ENCODE measurements at places on chromosomes 2 and 18.

GRCh38 chr2:28368357-28368798, 24.3 kb upstream of the FOSL2 start:
- no peak for DNase-seq

GRCh38 chr2:117820444-117820843, 6.0 kb downstream of the DDX18 start:
- DNase-seq, result no peak

GRCh38 chr2:158772306-158773078, 22.6 kb upstream of the DAPL1 start:
- DNase-seq, result no peak

- no peak for DNase-seq
These were observed 785.2 kb upstream of the POU3F3 start for GRCh38 chr2:104068665-104069064.

- no peak for DNase-seq
These were observed 1.2 kb upstream of the TNS1 start for GRCh38 chr2:218003981-218004419.

DNA sequence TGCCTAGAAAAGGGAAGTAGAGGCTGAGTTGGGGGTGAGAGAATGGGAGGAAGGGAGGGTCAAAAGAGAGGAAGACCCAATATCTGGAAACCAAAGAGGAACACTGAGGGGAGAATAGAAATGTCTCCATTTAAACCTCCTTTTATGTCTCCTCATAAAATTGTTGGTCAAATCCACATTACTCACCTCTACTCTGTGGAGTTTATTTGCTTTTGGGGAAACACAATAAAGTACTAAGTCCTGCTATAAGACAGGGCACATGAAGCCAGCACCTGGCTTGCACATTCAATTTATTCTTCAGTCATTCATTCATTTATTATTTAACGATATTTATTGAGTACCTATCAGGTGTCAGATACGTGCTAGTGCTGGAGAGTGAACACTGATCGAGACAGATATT, 60.3 kb upstream of the NFE2L2 start:
- DNase-seq, result no peak

- DNase-seq, result no peak
These were observed 478.0 kb downstream of the PID1 start for GRCh38 chr2:228793116-228793515.

- DNase-seq, result no peak
These were observed 128.5 kb downstream of the MEIS1 start for GRCh38 chr2:66563473-66563872.

GRCh38 chr2:24435391-24436316, 55.4 kb upstream of the NCOA1 start:
- no peak for DNase-seq

GRCh38 chr2:20453087-20453486, 6.2 kb downstream of the RHOB start:
- DNase-seq, result no peak

DNA sequence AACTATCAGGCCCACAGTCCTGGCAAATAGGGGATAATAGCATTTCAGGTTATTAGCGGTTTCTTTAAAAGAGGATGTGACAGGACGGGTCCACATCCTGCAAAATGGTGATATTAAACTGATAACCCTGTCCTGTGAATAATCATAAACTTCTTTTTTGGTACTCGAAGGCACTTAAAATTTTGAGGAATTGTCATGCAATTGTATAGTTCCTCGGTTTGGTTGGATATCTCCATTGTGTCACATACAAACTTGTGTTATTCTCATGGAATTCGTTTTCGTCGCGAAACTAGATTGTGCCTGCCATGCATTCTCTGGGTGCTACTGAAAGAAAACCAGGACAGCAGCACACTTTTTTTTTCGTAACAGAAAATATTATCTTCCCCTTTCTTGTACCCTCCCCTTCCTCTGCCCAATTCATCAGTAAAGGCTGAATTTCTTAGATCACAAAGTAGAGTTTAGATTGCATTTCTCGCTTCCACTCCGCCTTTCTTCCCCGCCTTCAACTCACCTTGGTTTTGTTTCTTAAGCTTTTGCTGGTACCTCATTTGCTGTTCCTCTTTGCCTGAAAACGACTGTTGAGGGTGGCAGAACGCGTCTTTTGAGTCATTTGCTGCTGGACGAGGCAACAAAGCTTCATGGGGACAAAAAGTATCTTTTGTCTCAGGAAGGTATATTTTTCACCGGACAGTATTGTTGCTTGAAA, 1.3 kb downstream of the CERS6 start:
- DNase-seq, result no peak

DNA sequence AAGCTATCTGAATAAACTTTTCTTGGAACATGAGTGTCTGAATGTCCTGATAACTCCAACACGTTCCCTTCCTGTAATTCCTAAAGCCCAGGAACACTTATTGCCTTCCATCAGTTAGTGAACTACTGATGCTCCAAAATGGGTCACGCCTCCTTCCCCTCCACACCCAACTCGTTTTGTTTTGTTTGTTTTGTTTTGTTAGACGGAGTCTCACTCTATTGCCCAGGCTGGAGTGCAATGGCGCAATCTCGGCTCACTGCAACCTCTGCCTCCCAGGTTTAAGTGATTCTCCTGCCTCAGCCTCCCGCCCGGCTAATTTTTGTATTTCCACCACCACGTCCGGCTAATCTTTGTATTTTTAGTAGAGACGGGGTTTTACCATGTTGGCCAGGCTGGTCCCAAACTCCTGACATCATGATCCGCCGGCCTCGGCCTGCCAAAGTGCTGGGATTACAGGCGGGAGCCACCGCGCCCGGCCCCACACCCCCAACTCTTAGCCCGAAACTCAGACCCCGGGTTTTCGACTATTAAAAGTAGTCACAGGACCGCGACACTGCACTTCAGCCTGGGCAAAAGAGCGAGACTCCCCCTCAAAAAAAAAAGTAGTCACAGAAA, 774 bp downstream of the IER3IP1 start:
- no peak for DNase-seq

- DNase-seq, result no peak
These were observed 76.0 kb downstream of the EPC2 start for GRCh38 chr2:148720501-148721001.

DNA sequence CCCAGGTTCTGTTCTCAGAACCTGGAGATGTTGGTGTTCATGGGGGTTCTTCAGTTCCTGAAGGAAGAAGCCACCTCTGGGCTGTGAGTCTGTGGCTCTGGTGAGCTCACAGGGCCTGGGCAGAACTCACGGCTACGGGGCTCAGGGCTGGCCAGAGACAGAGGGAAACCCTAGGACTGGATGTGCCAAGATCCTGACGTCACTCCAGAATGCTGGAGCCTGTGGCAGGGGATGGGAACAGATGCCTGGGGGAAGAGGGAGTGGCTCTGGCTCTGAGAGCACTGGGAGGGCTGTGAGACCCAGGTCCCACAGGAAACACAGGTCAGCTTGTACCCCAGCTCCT, at the start of gene OTOF:
Gene OTOF, minus strand, starts transcription at position 214 of the 343 bp plus-strand sequence.
- DNase-seq, result no peak

DNA sequence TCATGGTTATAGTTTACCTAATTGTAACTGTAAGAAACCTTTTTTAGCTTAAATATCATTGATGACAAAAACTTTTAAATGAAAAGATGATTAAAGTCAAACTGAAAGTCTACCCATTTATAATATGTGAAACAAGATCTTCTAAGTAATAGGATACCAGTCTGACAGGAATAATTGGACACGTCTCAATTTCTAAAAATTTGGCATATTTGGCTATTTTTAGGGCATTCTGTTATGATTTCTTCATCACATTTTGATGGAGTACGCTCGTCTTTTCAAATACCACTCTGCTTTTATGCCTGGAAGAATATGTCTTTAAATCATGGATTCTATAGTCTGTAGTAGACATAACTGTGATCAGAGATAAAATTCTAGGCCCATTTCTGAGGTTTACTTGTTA, 1.3 kb downstream of the R3HDM1 start:
- DNase-seq, result no peak

DNA sequence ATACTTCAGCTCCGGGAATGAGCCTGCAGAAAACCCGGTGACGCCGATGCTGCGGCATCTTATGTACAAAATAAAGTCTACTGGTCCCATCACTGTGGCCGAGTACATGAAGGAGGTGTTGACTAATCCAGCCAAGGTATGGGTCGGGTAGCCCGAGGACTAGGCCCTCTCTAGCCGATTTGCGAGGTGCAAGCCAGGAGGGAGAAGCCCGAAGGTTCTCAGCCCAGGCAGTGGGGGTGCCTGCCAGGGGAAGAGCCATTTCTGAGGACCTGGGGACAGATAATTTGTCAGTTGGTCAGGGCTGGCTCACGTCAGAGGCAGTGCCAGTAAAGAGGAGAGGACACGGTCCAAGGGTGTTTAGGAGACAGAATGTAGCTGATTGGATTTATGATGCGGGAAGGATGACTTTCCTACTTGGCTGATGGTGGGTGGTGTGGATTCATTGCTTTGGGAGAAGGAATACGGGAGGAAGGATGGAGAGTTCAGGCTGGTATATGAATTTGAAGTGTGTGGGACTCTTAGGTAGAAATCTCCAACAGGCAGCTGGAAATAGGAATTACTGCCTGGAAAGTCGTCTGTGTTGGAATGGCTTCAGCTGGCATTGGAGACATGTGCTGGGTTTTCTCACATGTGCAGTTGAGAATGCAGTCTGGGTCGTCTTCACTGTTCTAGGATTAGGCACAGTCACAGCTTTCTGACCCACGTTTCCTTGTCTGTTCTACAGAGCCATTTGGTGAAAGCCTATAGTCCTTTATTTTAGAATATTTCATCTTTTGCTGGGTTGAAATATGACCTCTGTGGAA, 874 bp downstream of the NDUFAF7 start:
- no peak for DNase-seq

- DNase-seq, result no peak
These were observed 80.6 kb downstream of the MYO1B start for GRCh38 chr2:191325651-191326365.

- DNase-seq, result no peak
These were observed 31.8 kb upstream of the IL1R1 start for GRCh38 chr2:102110596-102111334.

DNA sequence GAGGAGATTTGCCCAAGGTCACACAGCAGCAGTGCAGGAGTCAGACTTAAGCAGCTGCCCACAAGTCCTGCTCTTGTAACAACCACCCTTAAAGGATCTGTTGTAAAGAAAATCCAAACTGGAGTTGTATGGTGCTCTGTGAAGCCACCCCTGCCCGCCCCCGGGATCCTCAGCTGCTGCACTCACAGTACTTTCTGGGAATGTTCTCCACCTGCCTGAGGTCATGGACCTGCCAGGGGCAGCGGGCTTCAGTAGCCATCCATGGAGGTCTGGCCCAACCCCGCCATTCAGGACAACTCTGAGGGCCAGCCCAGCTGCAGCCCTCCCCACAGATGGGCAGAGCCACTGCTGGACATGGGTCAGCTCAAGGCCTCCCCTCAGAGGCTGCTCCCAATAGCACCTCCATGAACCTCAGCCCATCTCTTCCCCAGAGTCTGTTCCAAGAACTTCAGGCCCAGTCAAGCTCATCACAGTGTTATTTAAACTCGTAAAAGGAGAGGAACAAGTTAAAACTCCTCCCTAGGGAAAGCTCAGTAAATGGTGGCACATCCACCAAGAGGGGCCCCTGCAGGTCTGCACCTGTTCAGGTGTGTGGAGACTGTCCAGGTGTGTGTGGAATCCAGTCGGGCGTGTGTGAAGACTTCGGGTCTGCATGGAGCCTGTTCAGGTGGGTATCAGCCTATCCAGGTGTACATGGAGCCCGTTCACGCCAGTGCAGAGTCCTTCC, 39.4 kb upstream of the GPC1 start:
- no peak for DNase-seq

DNA sequence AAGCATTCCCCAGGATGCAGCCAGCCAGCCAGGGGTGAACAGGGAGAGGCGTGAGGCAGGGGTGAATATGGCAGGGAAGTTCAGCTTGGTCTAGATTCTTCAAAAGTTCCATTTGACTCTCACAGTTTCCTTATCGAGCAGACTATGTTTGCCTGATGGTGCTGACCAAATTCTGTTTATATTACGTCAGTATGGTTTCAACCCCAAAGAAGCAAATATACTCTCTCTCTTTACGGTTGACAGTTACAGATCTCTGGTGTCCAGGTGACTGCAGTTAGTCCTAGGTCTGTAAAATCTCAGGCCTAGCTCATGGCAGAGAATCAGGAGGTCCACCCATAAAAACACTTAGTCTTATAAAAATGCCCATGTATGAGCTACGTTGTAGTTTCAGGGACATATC, 38.3 kb upstream of the DNMT3A start:
- DNase-seq, result no peak

GRCh38 chr2:78411303-78411702, 614.2 kb upstream of the REG3G start:
- no peak for DNase-seq

DNA sequence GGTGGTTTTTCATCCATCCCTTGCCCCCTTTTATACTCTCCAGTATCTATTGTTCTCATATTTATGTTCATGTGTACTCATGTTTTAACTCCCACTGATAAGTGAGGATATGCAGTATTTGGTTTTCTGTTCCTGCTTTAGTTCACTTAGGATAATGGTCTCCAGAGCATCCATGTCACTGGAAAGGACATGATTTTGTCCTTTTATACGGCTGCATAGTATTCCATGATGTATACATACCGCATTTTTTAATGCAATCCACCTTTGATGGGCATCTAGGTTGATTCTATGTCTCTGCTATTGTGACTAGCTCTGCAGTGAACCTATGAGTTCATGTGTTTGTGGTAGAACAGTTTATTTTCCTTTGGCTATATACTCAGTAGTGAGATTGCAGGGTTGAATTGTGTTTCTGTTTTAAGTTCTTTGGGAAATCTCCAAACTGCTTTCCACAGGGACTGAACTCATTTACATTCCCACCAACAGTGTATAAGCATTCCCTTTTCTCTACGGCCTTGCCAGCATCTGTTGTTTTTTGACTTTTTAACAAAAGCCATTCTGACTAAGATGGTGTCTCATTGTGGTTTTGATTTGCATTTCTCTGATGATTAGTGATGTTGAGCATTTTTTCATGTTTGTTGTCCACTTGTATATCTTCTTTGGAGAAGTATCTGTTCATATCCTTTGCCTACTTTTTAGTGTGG, 420.2 kb downstream of the THSD7B start:
- no peak for DNase-seq

- DNase-seq, result no peak
These were observed 625 bp downstream of the ARPC2 start for GRCh38 chr2:218217360-218218267.

All from NCI-H1048 (cell line).